ENCODE measurements at places on chromosomes 1 and 21. TPM values are rescaled to one million over a fixed set of nuclear protein-coding genes. Genes with fewer than 3 reads are reported as not detected.
A peak's percentile ranks its signal among the peaks of the same experiment; 100 is the strongest.

DNA sequence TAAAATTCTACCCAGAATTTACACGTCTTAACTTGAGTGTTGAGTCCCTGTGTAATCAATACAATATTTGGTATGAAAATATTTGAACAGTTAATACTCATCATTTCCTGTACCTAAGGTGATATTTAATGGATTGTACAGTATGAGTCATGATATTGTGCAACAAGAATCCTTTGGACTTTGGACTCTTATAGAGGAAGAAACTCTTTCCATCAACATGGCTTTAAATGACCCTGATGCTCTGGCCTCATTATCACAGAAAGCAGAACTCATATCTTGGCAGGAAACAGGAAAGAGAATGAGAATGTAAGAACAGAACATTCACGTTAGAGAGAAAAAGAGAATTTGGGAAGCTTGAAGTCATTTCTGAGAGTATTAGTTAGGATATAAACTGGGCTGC lies 168.8 kb upstream of the B3GALT2 start:
- no peak for DNase-seq

Gene SLC16A4
- total RNA-seq = 9.1 TPM

DNA sequence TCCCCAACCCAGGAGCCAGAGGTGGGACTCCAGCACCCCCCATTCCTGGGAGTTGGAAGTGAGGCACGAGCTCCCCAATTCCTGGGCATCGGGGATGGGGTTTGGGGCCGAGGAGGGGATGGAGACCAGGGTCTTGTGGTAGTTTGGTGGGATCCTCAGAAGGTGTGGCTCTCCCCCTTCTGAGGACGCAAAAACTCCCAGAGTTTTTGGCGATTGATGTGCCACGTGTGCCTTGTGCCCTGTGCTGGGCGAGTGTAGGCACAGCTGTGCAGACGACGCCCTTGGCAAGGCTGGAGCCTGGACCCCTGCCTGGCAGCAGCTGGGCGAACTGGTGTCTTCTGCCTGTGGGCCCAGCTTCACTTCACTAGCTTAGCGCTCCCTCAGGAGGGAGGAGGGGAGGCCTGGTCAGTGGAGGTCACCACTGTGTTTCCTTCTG lies 2.6 kb downstream of the GUK1 start:
- peak; percentile 74 for DNase-seq

Gene DNM3
- total RNA-seq = 7.0 TPM

All from muscle of leg (tissue), 16 donors.